Activated T-cell treated with anti-CD3 and anti-CD28 coated beads, Interleukin-2, amount 50 U/mL, for 4 hours (primary cell): ENCODE measurements at places on chromosomes 12 and 14.

GRCh38 chr12:80802652-80803400 is 86.1 kb downstream of the MYF5 start:
- no peak for DNase-seq

DNA sequence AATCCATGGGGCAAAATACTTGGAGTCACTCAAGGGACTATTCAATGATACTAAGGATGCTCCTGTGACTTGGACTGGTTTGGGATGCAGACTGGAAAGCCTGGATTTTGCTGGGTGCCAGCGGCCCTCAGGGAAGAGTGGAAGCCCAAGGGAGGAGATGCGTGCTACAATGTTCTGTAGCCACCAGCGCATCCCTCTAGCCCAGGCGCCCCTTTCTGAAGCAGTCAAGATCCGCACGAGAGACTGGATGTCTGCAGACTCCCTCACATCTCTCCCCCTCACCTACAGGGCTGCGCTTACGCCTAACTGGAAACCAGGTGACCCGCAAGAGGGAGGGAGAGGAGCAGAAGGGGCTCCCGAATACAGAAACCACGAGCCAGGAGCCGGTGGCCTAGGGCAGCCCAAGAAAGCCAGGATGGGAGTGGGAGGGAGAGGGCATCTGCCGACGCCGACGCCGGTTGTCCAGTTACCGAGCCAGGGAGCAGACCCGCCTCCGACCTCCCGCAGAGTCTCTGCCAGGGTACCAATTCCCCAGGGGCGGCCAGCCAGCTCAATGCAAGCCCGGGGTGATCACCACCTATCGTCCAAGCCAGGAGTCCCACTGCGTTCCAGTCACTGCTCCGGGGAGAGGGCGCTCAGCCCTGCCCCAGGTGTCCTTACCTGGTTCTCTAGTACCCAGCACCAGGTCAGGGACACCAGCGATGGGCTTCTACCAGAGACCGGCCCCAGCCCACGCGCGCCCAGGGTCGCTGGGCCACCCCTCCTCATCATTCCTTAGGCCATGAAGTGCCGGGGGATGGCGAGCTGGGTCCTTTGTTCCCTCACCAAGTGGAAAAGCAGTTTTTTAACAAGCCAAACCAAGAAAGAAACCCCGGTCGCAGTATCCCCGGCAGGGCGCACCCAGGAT is 1.2 kb downstream of the NTN4 start:
- DNase-seq: no peak

DNA sequence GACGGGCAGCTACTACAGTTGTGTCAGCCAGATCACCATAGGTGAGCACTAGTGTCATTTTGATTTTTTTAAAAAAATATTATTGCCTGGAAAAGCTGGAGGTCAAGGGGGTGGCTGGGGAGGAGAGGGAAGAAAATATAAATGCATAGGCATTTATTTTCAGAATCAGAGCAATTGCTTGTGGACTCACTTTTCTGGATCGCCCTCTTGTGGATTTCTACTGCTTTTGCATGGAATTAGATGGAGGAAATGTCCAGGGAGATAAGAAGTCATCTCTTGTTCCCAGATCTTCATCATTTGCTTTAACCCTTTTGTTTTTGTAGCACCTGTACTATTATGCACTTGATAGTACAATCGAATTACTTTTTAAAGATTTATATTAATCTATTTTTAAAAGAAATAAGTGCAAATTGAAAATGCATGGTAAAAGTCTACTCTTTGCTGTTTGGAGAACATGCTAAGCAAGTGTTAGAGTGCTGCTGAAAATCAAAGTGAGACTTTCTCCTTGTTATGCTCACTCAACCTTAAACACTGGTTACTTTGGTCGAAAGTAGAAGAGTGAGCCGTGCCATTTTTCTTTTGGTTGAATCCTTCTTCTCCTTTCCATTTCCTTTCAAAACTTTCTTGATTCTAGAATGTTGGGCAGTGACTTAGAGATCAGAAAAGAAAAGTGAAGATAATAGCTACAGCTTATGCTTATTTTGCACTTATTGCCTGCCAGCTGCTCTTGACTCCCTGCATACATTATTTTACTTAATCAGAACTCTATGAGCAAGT is 60.6 kb upstream of the ANO4 start:
- DNase-seq: no peak

DNA sequence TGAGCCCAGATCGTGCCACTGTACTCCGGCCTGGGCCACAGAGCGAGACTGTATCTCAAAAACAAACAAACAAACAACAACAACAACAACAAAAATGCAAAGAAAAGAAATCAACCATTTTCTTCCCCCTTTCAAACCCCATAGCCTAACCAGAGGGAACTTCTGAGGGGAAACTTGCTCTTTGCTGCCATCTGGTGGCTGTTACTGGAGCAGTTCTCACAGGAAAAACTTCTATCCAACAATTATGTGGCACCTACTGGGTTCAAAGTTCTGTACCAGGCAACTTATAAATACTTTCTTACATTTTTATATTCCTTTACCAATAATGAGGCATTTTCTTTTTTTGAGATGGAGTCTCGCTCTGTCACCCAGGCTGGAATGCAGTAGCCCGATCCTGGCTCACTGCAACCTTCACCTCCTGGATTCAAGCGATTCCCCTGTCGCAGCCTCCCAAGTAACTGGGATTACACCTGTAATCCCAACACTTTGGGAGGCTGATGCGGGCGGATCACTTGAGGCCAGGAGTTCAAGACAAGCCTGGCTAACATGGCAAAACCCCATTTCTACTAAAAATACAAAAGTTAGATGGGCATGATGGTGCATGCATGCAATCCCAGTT is 50.9 kb upstream of the BICDL1 start:
- DNase-seq: peak; percentile 76

DNA sequence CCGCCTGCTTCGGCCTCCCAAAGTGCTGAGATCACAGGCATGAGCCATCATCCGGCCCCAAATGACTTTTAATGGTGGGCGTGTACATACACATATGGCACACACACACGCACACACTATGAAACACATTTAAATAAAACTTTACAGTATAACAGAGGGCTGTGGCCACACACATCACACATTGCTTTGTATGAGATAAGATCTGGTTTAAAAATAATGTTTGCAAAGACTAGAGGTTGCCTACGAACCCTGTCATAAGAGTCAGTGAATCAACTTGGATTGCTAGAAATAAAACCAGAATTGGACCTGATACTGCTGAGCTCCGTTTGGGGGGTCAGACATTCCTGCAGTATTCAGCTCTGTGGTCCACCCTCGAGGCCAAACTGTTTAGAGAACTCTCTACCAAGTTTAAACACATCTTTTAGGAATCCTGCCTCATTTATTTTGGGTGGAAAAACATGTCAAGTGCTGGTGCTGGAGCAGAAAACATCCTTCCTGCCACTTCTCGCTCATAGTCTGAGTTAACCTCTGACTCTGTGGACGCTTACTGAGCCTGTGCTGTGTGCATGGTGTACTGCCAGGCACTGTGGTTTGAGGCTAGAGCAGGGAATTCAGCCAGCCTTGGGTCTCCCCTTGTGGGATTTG is 47.8 kb upstream of the EML1 start:
- DNase-seq: no peak

- no peak for DNase-seq
Measured at GRCh38 chr14:81567302-81567701, 33.6 kb upstream of the SEL1L start.

GRCh38 chr14:37864861-37865718 is 269.7 kb downstream of the TTC6 start:
- no peak for DNase-seq

GRCh38 chr12:67318786-67319185 is 49.6 kb downstream of the CAND1 start:
- no peak for DNase-seq

DNA sequence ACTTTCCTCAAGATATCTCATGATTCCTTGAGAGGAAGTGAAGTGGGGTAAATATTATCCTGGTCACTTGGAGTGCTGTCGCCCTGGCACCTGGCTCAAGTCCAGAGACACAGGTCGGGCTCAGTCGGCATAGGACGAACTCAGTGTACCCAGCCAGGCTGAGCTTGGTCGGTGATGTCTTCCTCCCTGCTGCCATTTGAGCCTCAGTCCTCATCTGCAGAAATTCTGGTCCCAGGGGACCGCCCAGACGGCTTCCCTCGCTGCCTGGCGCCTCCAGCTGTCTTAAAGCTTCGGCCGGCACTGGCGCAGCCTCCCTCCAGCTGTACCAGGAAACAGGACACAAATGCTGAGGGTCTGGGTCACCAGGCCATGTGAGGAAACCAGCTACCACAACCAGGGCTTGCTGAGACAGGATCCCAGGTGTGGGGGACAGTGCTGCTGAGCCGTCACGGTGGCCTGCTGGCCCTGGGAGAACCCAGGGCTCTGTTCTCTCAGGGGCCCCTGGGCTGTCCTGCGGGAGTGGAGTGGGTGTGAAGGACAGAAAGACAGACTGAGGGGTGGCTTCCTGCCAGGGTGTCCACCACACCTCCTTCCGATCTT is 5.0 kb upstream of the KLC1 start:
- no peak for DNase-seq

- DNase-seq: no peak
Measured at GRCh38 chr12:57031138-57031725, 14.9 kb upstream of the TAC3 start.

DNA sequence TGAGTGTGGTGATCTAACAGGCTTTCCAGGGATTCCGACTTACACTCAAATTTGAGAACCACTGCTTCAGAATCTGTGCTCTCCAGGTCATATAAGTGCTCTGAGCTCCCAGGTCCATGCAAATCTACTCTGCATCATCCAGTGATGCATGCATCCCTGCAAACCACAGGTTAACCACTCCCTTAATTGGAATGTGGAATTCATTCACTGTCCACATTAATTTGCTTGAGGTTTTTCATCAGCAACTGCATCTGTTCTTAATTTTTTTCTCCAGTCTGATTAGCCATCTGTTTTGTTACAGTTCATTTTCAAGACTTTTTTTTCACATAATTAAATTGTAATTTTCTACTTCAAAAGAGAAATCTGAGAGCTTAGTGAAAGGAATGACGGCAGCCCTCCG is 43.4 kb upstream of the RIN3 start:
- no peak for DNase-seq

DNA sequence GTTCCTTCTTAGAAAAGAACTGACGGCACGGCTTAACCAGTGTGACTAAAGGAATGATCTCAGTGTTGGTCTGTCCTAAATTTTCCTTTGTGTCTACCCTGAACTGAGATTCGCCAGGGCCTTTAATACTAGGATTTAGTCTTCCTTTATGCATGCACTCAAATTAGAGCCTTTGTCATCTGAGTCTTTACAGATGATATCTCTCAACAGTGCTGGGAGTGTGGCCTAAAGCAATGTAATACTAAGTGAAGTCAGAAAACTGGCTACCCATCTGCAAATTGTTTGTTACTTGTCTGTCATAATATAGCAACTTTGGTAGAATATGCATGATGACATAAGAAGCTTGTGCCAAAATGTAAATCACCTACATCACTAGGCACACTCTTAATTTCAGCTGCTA is 95.4 kb downstream of the PTPRO start:
- no peak for DNase-seq

DNA sequence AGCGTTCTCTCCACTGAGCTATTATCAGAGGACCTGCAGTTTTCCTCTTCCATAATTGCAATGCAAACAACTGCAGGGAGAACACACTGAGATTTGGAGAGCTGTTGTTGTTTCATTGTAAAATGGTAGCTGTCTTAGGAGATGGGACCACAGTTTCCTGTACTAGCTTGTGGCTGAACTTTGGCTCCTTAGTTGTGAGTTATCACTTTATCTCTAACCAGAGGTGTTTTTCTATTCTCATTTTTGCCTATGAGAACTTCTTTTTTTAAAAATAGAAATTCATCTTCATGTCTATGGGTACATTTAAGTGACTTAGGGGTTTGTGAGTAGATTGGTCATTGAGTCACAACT is 216.5 kb downstream of the SLC38A4 start:
- no peak for DNase-seq

GRCh38 chr14:59200195-59200594 is 11.7 kb downstream of the DAAM1 start:
- DNase-seq: no peak

GRCh38 chr12:47184813-47185212 is 105.1 kb upstream of the AMIGO2 start:
- no peak for DNase-seq

GRCh38 chr12:64139021-64139420 is 83.1 kb downstream of the KICS2 start:
- DNase-seq: no peak

DNA sequence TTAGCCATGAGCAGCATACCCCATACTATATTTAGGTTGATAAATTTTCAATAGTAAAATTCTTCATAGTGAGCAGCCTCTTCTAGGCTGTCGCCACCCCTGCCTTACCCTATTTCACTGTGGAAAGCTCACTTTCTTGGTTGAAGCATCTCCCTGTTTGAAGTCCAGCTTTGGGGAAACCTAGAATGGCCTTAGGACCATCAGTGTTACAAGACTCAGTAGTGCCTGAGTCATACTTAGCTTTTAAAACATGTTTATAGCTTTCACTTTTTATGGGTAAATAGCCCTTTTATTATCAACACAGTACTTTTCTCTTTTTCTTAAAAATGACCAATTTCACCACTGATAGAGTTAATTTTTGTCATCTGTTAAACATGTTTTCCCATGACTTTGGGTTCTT is 37.1 kb downstream of the FUT8 start:
- DNase-seq: no peak

DNA sequence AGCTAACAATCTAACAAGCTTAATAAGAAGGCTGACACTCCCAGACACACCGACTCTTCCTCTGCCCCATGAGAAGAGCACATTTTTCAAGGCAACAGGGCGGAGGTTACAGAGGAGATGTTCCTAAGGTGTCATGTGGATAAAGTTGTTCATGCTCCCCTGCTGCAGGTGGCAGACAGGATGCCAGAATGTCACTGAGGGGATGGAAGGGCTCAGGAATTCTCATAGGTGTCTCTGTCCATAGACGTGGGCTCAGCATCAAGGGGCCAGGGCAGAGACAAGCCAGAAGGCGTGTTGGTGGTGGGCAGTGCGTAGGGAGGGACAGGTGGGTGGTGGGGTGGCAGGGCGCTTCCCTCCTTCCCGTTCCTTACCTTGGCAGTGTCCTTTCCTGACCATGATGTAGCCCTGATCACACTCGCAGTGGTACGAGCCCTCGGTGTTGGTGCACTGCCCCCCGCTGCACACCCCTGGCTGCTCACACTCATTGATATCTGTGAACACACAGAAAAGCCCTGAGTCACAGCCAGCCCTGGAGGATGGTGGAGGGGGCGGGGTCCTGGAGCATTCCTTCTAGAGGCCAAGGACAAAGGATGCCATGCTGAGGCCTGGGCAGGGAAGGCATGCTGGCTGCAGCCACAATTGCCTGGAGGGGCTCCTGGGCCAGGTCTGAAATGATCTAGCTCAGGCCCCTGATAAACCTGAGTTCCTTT is 23.0 kb downstream of the ISCA2 start:
- no peak for DNase-seq
